ENCODE measurements at places on chromosomes 7 and 10.

DNA sequence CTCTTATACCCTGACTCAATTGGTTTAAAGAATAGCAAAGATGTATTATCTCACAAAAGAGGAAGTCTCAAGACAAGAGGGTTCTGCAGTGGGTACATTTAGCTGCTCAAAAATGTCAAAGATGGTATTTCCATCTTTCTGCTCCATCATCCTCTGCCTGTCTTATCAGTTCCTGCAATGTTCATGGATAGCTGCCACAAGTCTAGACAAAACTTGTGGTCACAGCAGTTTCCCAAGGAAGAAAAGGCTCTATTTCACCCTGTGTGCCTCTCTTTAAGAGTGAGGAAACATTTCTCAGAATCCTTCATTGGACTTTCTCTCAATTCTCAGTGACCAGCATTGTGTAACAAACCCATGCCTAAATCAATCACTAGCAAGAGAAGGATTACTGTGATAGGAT, 634.2 kb upstream of the AUTS2 start:
- DNase-seq: no peak

GRCh38 chr7:114943953-114944744, 22.3 kb downstream of the MDFIC start:
- no peak for DNase-seq

DNA sequence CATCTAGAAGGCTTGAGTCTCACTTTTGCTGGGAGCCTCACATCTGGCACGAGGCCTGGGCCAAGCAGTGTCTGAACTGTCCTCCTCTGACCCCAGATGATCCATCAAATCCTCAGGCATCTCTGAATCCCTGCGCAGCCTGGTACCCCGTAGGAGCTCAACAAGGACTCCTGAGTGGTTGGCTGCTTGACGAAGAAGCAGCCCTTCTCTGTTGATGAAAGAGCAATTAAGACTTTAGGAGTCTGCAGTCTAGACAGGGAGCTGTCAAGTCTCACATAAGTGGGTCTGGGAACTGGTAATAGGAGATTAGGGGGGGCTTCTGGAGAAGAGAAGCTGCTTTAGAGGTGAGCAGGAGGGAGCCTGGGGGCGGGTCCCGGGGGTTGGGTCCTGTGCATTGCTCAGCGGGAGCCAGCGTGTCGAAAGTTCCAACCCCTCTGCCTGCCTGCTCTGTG, 326.0 kb downstream of the RPS24 start:
- DNase-seq: no peak

- no peak for DNase-seq
Measured at GRCh38 chr7:12721286-12721830, 33.9 kb downstream of the ARL4A start.

DNA sequence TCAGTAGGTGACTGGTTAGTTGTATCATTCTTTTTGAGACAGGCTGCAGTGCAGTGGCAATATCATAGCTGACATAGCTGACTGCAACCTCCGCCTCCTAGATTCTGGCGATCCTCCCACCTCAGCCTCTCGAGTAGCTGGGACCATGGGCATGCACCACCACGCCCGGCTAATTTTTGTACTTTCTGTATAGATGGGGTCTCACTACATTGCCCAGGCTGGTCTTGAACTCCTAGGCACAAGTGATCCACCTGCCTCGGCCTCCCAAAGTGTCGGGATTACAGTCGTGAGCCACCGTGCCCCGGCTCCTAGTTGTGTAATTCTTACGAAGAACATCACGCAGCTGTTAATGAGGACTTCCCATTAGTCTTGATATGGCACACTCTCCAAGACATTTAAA, 123.4 kb upstream of the VKORC1L1 start:
- no peak for DNase-seq

- peak; percentile 23 for DNase-seq
Measured at GRCh38 chr10:84179059-84179710, 5.6 kb downstream of the GPR15LG start.

DNA sequence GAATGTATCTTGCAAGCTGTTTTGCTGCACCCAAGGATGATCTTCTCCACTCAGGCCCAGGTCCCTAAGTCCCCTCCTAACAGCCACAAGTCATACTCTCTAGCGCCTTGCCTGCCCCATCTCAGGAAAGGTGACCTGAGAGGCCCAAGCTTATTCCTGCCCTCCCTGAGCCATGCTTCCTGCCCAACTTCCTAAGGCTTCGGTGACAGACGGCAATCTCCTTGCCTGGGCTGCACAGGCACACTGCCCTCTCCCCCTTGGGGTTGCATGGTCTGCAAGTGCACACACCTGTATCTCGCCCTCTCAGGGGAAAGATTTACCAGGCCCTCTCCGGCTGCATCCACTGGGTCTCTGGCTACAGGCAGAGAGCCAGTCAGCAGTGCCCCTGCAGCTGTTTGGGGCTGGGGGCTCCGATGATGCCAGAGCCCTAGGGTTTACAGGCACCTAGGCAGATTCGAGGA, 771 bp upstream of the ADIRF start:
- DNase-seq: no peak

DNA sequence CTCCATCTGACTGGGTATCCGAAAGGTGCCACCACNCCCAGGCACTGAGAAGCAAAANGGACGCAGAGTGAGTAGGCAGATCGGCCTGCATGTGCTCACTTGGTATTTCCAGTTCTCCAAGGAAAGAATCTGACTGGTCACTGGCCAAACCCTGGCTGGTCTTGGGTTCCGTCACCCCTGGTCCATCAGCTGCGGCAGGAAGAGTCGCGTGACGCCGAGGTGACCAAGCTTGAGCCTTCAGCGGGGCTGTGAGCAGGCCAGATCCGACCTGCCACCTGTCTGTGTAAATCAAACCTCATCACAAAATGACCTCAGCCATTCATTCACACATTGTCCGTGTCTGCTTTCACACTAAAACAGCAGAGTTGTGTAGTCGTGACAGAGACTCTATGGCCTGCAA, 28.8 kb upstream of the CHST15 start:
- DNase-seq: no peak

DNA sequence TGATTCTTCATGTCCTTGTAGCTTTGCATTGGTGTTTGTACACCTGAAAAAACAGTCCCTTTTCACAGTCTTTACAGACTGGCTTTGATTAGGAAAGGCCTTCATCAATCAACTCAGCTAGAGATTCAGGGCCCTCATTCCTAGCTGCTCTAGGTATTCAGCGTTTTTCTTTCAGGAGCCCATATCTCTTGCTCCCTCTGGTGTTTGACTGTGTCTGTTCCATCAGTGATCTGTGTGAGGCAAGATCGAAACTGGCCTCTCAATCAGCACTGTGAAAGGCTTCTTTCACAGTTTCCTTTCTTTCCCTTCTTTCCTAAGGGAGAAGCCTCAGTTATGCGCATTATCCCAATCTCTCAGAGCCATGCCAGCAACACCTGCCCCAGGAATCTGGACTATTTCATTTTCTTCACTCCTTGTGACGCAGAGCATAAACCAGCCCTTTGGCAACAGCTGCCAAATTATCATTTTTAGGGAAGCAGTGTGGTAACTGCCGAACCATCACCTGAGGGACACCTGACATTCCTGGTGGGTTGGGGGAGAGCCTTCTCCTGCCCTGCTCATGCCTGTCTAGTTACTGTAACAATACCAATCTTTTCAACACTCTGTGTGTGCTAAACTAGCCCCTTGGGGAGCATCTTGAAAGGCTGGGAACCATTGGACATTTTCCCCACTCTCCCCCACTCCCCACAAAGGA, 75.7 kb upstream of the CCDC71L start:
- DNase-seq: peak; percentile 49

- DNase-seq: no peak
Measured at GRCh38 chr10:97071496-97071895, 114.3 kb downstream of the SLIT1 start.

GRCh38 chr7:38120076-38120475, 58.0 kb upstream of the STARD3NL start:
- DNase-seq: no peak

- no peak for DNase-seq
Measured at GRCh38 chr7:66683770-66684123, 55.1 kb downstream of the KCTD7 start.

GRCh38 chr10:72687035-72687434, 4.9 kb upstream of the MCU start:
- DNase-seq: no peak

DNA sequence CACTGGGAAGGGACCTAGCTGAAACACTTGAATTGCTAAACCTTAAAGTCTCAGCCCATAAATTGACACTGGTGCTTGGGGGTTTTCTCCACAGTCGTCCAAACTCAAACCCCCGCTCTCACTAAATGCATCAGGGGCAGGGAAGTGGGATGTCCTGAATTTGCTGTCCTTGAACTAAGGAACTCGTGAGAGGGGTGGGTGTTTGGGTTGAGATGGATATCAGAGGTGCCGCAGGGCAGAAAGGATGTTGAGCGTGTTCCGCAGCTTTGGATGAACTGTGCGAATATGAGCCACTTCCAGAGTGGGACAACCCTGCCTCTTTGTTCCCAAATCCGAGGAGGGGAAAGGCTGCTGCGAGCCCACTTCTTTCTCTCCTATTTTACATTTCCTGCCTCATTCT, 90.3 kb upstream of the LYZL2 start:
- DNase-seq: no peak

DNA sequence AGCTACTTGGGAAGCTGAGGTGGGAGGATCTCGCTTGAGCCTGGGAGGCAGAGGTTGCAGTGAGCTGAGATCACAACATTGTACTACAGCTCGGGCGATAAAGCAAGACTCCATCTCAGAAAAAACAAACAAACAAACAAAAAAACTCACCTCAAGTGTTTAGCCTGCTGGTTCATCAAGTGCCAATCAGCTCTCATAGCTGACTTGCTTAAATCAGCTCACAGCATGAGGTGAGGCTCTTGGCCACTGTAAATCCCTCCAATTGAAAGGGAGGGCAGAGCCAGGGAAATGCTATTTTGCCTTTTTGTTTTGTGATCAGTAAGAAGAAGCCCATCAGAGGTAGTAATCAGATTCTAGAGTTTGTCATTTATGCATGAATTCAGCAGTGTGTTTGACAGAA, 112.3 kb downstream of the RAB11FIP2 start:
- no peak for DNase-seq

- peak; percentile 63 for DNase-seq
Measured at GRCh38 chr10:101272229-101272868, 43.1 kb upstream of the LBX1 start.

DNA sequence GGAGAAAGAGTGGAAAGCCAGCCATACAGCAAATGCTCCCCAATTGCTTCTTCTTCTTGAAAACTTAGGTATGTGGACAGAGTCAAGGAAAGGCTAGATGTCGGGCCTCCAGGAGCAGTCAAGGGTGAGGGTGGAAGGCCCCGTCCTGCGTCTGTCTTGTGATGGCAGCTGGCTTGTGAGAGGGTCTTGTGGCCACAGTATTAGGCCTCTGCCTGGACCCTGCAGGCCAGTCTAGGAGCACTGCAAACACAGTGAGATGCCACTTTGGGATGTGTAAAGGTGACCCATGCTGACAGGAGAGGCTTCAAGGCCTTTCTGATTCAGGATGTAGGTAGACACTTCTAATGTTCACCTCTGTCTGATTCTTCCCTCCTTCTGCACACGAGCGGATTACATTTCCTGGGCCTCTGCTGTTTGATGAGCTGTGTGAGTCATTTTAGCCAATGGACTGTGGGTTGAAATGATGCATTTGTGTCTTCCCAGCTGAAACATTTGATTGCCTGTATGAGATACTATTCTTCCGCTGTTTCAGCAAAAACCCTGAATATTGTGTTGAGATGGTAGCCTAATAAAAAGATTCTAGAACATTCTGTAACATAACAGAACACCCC, 135.4 kb downstream of the EMX2 start:
- no peak for DNase-seq

DNA sequence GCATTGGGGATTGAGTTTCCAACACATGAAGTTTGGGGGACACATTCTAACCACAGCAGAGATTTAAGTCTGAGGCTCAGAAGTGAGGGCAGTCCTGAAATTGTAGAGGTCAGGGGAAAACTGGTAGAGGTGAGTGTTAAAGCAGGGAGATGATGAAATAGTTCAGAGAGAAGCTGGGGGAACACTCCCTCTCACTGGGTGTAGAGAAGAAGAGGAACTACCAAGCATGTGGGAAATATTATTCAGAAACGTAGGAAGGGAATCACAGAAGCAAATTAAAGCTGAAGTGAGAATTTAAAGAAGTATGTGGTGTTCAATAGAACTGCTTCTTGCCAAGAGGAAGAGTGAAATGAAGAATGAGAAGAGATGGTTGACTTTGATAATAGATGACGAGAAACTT, 121.5 kb upstream of the FAM3C start:
- no peak for DNase-seq

DNA sequence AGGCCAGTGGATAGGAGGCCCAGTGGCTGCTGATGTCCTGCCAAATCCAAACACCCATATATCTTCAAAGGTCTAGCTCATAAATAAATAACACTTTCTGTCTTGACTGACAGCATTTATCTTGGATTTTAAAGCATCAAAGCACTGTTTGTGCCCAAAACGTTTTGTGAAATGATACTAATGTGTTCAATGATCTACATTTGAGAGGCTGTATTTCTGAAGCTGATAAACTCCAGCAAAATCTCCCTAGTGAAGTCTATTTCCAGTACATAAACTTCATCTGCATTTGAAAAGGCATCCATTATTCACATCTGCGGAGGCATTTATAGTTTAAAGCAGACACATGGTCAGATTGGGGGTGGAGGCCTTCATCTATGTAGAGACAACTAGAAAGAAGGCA, 276.3 kb downstream of the HPSE2 start:
- no peak for DNase-seq

DNA sequence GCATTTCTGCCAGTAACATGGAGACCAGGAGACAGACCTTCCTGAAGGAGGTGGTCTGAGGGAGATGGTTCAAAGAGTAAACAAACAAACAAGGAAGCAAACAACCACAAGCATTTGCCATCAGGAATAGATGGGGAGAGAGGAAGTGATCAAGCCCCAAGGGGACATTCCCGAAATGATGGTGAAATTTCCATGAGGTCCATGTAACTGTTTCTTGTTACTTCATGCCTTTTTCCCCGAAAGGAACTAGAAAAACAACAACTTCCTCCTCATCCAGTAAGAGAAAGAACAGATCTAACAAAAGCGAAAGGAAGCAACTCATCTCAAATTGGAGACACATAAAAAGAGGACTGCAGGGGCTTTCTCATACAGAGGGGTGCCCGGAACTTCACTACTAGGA, 152.5 kb upstream of the ZNF32 start:
- no peak for DNase-seq

- DNase-seq: peak; percentile 69
Measured at GRCh38 chr10:60732807-60733516, 45.3 kb upstream of the CDK1 start.
